ENCODE measurements at places on chromosomes 1 and 21.
A peak's percentile ranks its signal among the peaks of the same experiment; 100 is the strongest.

- no peak for DNase-seq
Measured at GRCh38 chr1:46173361-46173856, 1.5 kb upstream of the TSPAN1 start.

- no peak for DNase-seq
Measured at GRCh38 chr1:64616039-64616438, 128.8 kb upstream of the RAVER2 start.

DNA sequence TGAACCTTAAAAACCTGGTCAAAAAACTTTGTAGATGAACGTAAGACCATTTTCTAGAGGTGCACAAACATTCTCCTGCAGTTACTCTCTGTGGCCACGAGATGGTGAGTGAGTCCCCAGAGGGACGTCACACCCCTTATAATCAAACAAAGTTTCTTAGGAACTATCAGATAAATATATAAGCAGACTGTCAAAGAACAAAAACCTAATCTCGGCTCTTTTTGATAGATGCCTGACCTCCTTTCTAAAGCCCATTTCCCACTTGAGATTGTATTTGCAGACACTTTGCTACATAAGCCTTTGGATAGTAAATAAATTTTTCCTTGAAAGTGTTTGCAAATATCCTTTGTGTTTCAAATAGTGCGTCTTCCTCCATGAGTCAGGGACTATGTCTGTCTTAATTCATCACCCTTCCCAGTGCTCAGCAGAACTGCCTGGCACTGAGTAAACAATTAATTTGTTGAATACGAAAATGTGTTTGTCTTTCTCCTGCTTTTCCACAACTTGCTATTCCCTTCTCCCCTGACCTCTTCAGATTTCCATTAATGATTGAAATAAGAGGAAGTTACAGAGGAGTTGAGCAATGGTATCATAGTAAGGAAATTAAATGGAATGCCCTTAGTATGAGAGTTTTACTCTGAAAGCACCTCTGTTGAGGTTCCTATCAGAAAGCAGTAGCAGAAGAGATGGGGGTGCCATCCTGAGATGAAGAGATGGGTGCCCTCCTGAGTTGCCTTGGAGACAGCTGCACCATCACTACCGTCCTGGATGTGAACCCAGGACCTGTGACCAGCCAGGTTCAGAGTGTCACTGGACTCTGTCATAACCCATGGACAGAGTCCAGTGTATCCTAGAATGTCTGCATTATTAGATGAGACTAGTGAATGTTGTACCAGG is 57.8 kb upstream of the RAVER2 start:
- DNase-seq = no peak

GRCh38 chr1:79646880-79647279 is 640.4 kb upstream of the ADGRL4 start:
- no peak for DNase-seq

- no peak for DNase-seq
Measured at GRCh38 chr1:240967070-240967724, 355.2 kb upstream of the GREM2 start.

GRCh38 chr1:77557053-77557452 is 125.4 kb downstream of the ZZZ3 start:
- DNase-seq = no peak

GRCh38 chr1:2787163-2787911 is 14.2 kb downstream of the TTC34 start:
- no peak for DNase-seq

DNA sequence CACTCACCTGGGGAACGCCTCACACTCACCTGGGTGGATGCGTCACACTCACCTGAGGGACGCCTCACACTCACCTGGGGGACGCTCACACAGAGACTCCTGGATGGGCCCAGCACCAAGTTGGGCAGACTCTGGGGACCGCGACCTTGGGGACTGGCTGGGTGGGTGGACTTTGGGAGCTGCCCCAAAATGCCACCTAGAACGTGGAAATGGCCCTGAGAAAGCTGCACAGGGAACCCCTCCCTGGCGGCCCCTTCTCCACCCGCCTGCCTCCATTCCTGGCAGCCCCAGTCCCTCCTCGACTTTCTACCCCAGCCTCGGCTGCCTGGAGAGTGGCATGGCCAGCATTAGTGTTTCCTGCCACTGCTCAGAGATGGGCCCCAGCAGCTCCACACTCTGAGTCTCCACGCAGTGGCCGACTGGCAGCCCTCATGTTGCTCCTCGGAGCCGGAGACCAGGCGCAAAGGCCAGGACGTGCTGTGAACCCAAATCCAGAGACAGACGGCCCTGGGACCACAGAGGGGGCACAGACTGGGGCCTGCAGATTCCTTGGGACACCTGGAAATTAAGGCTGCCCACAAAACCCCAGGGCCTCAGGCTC is 46.5 kb upstream of the ACTRT2 start:
- no peak for DNase-seq

GRCh38 chr1:26900001-26900814 is at the start of gene GPATCH3:
TSS of gene GPATCH3 (minus strand) at chr1:26900467. CDS start at chr1:26900442, 25 bp downstream.
- peak; percentile 68 for DNase-seq

DNA sequence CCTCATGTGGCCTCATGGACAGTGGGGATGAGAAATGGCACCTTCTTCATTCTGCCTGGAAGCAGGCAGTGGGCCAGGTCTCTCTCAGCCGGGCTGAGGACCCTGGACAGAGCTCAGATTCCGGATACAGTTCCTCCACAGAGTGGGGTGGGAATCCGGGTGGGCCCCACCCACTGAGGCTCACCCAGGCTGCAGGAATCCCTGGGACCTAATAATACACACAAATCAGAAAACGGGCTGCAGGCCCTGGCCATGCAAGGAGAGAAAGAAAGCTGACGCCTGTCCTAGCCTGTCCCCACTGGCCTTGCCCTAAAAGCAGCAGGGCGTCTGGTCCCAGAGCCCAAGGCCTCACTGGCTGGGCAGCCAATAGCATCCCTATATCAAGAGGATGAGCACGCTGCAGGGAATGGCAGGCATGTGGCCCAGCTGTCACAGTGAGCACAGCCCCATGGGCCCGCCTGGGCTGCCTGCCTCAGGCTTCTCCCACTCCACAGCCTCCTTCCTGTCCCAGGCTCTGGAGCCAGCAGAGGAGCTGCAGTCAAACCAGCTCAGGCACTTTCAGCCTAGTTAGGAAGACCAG is 25.3 kb downstream of the ACTA1 start:
- no peak for DNase-seq

DNA sequence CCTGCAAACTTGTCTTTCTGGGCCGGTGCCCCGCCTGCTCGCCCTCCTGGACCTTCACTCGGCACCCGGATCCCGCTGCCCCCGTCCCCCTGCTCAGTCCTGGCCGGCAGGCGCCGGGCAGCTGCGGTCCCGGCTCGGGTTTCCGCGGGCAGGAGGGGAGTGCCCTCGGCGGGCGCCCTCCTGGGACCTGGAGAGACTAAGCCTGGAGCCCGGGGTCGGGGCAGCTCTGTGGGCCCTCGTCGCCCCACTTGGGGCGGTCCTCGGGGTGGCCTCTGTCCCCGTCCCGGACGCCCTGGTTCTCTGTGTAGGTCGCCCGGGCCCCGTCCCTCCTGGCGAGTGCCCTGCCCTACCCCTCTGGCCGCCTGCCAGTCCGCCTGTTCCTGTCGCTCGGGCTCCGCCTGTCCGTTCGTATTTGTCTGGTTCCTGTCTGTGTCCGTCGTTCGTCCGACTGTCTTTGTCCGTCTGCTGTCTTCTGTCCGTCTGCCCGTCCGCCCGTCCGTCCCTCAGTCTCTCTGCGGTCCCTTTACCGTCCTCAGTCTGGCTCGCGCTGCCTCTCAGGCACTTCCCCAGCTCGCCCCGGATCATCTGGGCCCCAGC is 490 bp downstream of the SERINC2 start:
- DNase-seq = no peak

DNA sequence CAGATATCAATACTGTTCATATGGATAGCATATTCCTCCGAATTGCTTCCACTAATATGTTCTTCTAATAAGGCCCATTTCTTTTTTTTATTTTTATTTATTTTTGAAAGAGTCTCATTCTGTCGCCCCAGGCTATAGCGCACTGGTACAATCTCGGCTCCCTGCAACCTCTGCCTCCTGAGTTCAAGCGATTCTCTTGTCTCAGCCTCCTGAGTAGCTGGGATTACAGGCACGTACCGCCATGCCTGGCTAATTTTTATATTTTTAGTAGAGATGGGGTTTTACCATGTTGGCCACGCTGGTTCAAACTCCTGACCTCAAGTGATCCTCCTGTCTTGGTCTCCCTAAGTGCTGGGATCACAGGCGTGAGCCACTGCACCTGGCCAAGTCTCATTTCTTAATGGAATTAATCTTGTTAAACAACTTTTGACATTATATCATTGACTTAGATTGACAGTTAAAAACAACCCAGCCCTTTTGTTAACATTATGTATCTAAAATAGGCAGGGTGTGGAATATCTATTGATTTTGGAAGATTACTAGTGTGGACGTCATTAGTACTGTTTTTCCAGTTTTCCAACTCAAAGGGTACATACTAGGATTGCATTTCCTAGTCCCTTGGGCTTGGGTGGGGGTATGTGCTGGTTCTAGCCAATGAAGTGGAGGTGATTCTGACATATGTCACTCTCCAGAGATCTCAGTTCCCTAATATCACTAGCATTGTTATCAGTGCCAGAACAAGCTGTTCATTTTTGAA is 281.4 kb downstream of the GRIK1 start:
- DNase-seq = no peak

DNA sequence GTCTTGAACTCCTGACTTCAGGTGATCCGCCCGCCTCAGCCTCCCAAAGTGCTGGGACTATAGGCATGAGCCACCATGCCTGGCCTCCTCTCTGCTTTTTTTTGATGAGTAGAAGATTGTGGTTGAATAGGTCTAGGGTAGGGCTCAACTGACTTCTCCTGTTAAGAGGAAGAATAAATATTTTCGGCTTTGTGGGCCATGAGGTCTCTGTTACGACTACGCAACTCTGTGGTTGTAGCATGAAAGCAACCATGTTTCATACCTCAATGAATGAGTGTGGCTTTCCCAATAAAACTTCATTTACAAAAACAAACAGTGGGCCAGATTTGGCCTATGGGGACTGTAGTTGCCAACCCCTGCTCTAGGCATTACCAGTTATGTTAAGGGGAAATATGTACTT is 67.8 kb downstream of the NID1 start:
- DNase-seq = no peak

DNA sequence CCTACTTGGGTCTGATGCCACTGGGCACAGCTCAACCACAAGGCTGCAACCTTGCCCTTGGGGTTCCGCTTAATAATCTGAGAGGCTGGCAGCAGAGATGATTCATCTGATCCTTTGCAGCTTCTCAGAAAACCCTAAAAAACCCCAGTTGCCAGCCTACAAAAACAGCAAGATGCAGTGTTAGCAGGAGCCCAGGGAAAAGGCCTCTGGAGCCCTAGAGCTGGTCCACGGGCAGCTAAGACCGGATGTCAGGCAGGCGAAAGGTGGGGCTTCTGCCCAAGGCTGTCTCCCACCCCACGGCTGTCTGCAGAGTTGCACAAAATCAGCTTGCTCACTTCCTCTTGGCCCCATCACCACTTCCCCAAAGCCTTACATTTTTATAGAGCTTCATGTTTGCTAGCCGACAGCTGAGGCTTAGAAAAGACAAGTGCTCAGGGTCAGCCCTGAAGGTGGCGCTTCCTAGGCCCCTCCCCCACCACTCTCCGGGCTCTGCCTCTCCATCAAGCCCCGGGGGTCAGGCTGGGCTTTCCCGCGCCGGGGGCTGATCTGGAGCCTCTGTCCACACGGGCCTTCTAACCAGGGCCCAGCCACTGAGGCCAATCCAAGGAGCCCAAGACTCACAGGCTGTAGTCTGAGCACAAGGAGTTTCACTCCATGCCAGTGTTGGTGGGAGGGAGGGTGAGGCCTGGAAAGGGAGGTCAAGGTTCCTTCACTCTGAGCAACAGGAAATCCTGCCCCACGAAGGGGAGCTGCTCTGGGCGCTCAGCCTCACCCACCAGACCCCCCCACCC is 4.2 kb upstream of the ADORA3 start:
- DNase-seq = peak; percentile 54

DNA sequence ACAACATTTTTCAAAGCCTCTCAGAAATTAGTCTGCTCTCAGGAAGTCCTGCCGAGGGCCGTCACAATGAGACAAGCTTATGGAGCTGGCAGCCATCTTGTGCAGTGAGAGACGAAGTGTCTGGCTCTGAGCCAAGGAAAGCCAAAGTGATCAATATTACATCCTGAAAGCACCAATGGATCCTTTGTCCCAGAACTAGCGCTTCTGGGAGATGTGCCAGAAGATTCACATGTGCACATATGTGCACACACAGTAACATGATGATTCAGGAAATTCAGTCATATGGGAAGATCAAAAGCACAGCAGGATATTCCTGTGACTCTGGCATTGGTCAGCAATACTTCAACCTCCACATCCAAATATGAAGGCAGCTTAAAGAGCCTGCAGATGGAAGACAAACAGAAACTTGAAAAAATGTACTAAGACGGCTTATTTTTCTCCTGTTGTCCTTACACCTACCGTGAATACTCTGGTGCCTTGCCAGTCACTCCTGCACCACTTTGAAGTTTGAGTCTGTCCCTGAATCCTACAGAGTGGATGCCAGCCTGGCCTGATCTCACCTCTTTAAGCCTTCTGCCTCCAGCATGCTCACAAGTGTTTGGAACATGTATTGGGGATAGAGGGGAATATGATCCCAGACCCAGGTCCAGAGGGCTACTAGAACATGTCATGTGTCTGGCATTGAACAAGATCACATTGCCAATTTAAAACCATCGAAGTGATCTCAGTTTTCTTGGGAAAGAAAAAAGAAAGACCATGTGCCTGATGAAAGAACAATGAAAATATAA is 44.5 kb upstream of the PRRX1 start:
- no peak for DNase-seq

GRCh38 chr1:246624091-246624490 is 57.8 kb downstream of the CNST start:
- DNase-seq = no peak

DNA sequence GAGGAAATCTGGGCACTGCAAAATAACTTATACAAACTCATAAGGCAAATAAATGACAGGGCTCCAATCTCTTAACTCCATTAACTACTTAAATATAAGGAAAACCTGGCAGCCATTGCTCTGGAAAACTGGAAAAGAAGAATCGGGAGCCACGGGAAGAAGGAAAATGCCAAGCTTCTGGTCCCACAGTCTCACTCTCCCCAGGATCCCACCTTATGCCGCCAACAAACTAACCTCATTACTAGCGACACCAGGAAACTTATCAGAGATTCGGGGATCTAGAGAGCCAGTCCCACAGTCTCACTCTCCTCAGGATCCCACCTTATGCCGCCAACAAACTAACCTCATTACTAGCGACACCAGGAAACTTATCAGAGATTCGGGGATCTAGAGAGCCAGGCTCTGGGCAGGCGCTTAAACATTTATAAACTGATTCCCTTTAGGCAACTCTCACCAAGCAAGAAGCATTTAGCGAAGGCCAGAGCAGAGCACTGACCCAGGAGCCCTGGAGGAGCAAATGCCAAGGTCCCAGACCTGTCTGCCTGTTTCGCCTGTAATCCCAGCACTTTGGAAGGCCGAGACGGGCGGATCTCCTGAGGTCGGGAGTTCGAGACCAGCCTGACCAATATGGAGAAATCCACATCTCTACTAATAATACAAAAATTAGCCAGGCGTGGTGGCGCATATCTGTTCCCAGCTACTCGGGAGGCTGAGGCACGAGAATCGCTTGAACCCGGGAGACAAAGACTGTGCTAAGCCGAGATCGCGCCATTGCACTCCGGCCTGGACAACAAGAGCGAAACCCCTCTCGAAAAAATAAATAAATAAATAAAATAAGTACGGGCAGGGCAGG is 720 bp downstream of the PSMB2 start:
- DNase-seq = no peak

- no peak for DNase-seq
Measured at GRCh38 chr1:161421456-161421855, 53.8 kb upstream of the CFAP126 start.
